Activated CD8-positive, alpha-beta memory T cell treated with anti-CD3 and anti-CD28 coated beads, Interleukin-2, amount 50 U/mL, for 4 hours (primary cell): ENCODE measurements at places on chromosomes 1 and 21.

DNA sequence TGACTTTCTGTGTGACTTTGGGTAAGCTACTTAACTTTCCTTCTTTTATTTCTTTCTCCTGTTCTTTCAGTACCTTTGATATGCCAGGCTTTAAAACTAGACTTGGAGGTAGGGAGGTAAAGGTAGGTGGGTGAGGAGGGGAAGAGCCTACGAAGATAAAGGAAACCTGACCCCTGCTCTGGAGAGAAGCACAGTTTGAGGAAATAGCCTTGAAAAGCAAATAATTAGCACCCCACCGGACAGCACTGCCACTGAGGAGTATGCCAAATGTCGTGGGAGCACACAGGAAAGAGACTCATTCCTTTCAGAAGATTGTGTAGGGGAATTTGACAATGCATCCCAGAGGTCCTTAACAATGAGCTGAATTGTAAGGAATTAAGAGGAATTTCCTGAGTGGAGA, 65.2 kb upstream of the SPAG17 start:
- no peak for DNase-seq

- peak; percentile 44 for DNase-seq
Measured at GRCh38 chr21:36156815-36157670, at the start of gene DOP1B. Gene DOP1B (plus strand): TSS chr21:36156824. CDS start chr21:36164734, 7,910 bp downstream.

- DNase-seq: no peak
Measured at GRCh38 chr1:7940034-7940433, 605 bp downstream of the TNFRSF9 start.

DNA sequence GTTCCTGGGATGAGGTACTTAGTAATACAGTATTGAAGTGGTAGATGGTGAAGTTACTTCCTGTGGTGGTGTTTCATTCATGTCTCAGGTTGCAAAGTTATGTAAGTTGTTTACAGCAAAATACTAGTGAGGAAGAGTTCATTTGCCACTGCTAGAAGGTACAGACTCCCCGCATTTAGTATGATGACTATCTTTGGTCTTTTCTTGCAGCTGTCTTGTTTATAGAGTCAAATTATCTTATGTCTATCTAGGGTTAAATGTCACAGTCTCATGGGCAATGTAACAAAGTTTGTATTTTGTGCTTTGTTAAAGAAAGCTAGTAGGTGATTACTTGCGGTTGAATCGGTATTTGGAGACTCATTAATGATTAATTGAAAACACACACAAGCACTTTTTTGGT, 50.2 kb downstream of the LRRC8D start:
- no peak for DNase-seq

DNA sequence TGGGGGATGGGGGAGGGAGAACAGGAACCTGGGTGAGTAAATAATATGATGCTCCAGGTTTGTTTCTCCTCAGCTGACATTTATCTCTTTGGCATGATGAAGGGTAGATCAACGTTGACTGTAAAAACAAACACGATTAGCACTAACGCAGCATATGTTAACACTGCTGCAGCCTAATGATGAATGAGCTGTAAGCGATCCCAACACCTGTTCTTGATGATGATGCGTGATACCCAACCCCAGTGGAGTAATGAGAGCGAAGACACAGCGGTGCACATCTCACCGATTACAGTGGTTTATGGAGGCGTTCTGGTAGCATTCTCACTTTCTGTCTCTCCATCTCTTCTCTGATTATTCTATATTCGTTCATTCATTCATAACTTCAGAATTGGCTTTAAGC, 640.4 kb downstream of the USP25 start:
- no peak for DNase-seq
